NCI-H226 (cell line): ENCODE measurements at places on chromosomes 1 and 21.

GRCh38 chr21:45130324-45130774 is 56.0 kb downstream of the ADARB1 start:
- peak; percentile 75 for DNase-seq

- DNase-seq: peak; percentile 53
Measured at GRCh38 chr1:114510274-114511031, 550 bp downstream of the TRIM33 start.

DNA sequence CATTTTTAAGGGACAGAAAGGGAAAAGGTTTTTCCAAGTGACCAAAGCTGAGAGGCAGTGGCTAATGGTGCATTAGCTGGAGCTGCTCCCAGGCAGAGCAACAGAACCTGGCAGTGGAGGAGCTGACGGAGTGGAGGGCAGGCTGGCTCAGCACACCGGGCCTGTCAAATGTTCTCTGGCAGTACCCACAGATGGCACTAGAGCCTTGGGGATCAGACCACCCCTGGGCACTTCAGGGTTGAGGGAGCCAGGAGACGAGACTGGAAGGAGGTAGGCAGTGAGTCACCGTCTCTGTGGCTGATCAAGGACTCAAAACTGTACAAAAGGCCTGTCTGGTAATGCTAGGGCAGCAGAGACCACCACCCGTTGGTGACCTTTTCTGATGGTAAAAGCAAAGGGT is 121.7 kb upstream of the KIAA0040 start:
- no peak for DNase-seq

GRCh38 chr1:202282025-202282371 is 59.7 kb downstream of the UBE2T start:
- no peak for DNase-seq

GRCh38 chr1:204377800-204378668 is 18.3 kb upstream of the PLEKHA6 start:
- DNase-seq: no peak

GRCh38 chr1:6183520-6183989 is 3.4 kb upstream of the CHD5 start:
- DNase-seq: peak; percentile 71

- DNase-seq: peak; percentile 39
Measured at GRCh38 chr1:93716941-93717368, 35.3 kb upstream of the BCAR3 start.

DNA sequence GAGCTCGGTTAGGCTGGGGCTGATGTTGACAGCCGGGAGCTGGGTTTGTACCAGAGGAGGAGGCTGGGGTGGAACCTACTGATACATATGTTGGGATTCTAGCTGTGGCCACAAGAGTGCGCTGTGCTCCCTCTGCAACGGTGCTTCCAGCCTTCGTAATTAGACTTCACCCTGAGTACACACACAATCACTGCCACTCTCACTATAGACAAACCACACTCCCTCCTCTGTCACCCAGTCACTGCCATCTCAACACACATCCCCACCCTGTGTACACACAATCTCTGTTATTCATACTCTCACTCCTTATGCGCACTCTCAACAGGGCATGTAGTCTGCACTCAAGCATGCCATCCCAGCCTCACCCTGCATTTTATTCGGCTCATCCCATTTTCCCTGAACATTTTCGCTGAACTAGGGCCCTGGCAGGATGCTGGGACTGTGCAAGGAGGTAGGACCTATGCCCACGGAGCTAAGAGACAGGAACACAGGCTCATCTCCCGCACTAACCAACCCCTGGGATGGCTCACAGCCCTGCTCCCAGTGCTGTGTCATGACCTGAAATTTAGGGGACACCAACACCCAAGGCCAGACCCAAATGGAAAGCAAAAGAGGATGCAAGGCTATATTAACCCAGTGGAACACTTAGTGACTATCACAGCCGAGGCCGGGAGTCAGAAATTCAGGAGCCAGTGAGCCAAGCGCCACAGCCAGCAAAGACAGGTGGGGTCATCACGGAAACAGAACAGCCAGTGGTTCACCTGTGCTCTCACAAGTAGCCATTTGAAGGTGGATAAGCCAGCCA is 5.7 kb downstream of the GJB3 start:
- peak; percentile 37 for DNase-seq

DNA sequence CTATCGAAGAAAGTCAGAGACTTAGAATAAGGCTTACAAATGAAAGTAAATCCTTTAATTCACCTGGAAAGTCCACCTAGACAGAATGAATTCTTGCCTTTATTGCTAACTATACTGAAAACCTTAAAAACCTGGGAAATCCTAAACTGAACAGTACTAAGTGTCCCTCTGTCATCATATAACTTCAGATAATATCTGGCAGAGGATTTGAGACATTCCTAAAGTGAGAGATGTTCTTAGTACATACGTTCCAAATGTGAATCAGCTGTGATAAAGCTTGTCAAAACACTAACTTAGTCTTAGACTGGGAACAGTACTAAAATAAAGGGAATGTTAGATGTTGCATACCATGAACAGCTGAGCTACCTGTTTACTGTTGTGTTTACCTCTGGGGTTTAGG is 121.7 kb downstream of the TNFSF18 start:
- DNase-seq: no peak

DNA sequence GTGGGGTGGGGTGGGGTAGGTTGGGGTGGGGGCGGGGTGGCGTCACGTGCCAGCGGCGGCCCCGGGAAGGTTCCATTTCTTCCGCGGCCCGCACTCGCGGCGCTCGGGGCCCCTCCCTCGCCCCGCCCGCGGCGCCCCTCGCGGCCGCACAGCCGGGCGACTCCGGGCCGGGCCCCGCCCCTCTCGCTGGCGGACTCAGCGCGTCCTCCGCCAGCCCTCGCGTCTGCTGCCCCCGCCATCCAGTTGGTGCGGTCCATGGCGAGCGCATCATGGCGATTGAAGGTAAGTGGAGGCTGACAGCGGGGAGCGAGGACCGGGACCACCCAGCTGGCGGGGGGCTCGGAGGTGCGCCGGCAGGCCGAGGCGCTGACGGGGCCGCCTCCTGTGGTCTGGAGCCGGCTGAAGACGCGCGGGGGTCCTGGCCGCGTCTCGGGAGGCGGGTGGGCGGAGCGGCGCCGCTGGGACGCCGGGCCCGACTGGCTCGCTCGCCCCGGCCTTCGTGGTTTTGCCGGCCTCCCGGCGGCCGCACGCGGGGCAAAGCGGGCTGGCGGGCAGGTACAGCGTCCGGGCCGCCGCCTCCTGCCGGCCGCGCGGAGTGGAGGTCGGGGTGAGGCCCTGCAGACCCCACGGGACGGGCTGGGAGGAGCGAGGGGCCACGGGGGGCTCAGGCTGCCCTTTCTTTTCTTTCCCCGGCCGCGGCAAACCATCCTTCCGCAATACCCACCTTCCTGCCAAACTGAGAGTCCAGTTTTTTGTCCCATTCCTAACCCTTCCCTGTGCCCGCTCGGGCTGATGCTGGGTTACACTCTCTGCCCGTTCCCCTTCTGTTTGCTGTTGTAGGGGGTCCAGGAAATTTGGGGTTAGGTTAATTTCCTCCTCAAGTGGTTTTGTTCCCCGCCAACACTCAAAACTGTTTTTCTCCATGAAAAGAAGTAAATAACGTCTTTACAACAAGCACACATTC is at the start of gene SYT14:
SYT14 (plus strand) TSS at position 222 of the 964 bp plus-strand sequence; CDS start at position 270, 48 bp downstream.
- no peak for DNase-seq
